ENCODE measurements at places on chromosomes 3 and 15. TPM values are rescaled to one million over a fixed set of nuclear protein-coding genes. Genes with fewer than 3 reads are reported as not detected.

Gene MTMR10
- total RNA-seq, result 30.0 TPM

Gene DCLK3
- total RNA-seq, result 0.43 TPM

Gene DENND4A
- 11.8 TPM for total RNA-seq

Gene SERPINI2
- 0.40 TPM for total RNA-seq

Gene LRIG1
- total RNA-seq, result 93.9 TPM

Gene RARB
- total RNA-seq, result 19.4 TPM

Gene TLR9
- total RNA-seq, result 0.32 TPM

Gene CEP97
- 6.2 TPM for total RNA-seq

Gene ZBED2
- total RNA-seq, result not detected

Gene UBXN7
- total RNA-seq, result 33.3 TPM

Gene PARP14
- total RNA-seq, result 10.6 TPM

Gene GABRR3
- total RNA-seq, result not detected

Gene SLC28A1
- 0.46 TPM for total RNA-seq

Gene CHRD
- 7.8 TPM for total RNA-seq

Gene TMCO5A
- not detected for total RNA-seq

Gene PYGO1
- 6.0 TPM for total RNA-seq

Gene SLC41A3
- total RNA-seq, result 34.7 TPM

Gene LRRC2
- total RNA-seq, result 122 TPM

Gene TMEM207
- total RNA-seq, result not detected

Gene CCR9
- not detected for total RNA-seq

Gene MAP6D1
- total RNA-seq, result 3.0 TPM

Gene MST1R
- 1.5 TPM for total RNA-seq

All from Right ventricle myocardium superior (tissue), 1 donor.